ENCODE measurements at places on chromosomes 13 and 19.

- DNase-seq = peak; percentile 26
Observed at GRCh38 chr13:52849291-52850071, 1.0 kb upstream of the PCDH8 start.

DNA sequence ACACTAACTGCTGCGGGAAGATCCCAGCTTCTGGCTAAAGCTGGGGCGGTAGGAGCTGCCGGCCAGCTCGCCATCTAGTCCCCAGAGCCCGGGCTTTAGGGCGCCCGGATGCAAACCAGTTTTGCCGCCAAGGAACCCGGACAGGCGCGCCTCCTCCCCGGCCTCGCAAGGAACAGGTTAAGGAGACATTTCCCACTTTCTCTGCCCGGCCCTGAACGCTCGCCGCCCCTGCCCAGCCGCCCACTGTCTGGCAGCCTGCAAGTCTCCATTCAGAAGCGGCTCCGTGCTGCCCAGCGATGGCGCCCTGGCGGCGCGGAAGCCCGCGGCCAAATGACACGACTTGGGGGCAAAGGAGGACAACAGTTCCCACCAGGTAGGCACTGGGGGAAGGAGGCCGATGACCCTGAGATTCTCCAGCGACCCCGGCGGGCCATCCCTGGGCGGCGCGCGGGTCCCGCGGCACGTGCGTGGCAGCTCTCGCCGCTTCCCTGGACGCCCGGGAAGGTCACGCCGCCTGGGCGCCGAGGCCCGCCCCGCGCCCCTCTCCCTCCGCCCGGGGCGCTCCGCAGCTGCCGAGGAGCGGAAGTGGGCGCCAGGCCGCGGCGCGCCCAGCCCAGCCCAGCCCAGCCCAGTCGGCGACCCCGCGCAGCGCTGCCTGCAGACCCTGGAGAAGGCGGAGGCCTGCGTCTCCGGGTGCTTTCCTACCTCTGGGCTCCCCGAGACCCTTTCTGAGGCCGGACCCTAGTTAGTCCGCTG is 42.2 kb upstream of the HNRNPA1L2 start:
- DNase-seq = peak; percentile 41

DNA sequence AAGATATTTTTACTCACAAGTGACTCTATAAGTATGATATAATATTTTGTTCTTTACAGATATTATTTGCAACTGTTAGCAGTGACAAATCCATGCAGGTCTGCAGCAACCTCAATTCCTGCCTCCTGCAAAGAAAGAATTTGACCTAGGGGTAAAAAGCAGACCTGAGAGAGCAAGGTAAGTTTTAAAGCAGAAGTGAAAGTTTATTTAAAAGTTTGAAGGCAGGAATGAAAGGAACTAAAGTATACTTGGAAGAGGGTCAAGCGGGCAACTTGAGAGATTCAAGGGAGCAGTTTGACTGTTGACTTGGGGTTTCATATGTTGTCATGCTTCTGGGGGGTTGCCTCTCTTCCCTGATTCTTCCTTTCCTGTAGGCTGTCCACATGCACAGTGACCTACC is 520.1 kb upstream of the PCDH20 start:
- no peak for DNase-seq

DNA sequence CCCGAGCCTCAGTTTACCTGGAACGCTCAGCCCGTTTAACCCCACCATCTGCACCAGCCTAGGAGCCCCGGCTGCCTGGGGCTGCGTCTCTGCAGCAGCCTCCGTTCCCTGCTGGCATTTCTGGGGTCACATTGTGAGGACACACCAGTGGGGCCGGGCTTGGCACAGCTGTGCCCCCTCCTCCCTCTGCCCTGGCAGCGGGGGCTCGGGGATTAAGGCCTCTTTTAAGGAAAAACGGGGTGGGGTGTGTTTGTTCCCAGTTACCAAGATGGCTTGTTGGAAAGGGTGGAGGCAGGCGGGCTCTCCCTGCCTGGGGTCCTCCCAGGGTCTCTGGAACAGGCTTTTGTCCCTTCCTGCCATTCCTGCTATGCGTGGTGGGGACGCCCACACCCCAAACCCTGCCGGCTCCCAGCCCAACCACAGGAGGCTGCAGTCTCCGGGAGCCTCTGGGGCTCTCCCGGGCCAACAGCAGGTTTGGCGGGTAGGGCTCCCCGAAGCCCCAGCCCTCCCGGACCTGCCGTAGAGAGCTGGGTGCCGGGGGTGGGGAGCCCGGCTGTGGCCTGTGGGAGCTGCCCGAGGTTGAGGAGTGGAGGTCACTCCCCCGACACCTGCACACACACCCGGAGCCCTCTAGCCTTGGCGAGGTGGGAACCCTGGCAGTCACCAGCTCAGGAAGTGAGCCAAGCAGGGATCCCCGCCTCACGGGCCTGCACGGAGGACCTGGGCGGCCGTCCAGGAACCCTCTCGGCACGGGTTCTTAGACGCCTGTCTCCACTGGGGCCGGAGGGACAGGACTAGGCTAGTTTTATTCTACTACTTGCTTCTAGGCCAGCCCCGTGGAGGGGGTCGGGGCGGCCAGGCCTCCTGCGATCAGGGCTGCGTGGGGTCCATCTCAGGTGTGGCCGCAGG is 36.9 kb downstream of the GADD45B start:
- no peak for DNase-seq

GRCh38 chr19:44570984-44571684 is 41.7 kb upstream of the CEACAM20 start:
- peak; percentile 87 for DNase-seq

DNA sequence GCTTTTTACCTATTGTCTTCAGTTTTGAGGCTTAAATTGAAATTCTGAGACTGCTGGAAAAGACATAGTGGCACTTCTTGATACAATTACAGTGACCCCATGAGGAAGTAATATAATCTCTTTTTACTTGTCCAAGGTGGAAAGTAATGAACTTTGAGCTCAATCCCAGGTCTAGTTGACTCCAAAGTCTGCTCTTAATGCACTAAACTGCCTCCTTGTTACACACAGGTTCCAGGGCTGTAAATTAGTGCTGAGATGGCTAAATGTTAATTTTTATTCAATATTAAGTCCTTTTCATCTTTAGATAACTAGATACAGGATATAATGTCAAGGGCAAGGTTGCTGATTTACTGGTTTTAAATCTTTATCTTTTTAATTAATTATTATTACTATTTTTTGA is 2.5 kb downstream of the NUDT15 start:
- no peak for DNase-seq

GRCh38 chr19:17655751-17656472 is 32.2 kb downstream of the UNC13A start:
- no peak for DNase-seq

GRCh38 chr19:18761531-18762110 is 29.5 kb downstream of the COMP start:
- no peak for DNase-seq

- DNase-seq = peak; percentile 84
Observed at GRCh38 chr19:30784850-30785457, 412.8 kb downstream of the ZNF536 start.

GRCh38 chr19:40622773-40623075 is 21.6 kb downstream of the LTBP4 start:
- no peak for DNase-seq

GRCh38 chr19:12721656-12722565 is 1.8 kb downstream of the TNPO2 start:
- DNase-seq = peak; percentile 90

DNA sequence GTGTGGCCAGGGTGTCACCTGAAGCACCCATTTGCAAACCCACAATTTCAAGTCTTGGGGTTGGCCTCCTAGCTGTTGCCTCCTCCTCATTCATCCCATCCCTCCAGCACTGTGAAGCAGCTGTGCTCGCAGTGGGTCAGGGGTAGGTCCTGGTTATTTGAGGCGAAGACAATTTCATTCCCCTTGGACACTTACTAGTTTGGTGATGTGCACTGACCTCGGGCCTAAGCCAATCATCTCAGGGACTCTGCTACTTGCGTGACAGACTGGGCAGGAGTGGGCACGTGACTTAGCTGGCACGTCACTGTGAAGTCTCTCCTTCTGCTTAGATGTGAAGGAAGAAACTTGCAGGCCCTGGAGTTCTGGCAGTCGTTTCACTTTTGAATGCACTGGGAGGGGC is 3.5 kb upstream of the ATP11A start:
- DNase-seq = no peak

DNA sequence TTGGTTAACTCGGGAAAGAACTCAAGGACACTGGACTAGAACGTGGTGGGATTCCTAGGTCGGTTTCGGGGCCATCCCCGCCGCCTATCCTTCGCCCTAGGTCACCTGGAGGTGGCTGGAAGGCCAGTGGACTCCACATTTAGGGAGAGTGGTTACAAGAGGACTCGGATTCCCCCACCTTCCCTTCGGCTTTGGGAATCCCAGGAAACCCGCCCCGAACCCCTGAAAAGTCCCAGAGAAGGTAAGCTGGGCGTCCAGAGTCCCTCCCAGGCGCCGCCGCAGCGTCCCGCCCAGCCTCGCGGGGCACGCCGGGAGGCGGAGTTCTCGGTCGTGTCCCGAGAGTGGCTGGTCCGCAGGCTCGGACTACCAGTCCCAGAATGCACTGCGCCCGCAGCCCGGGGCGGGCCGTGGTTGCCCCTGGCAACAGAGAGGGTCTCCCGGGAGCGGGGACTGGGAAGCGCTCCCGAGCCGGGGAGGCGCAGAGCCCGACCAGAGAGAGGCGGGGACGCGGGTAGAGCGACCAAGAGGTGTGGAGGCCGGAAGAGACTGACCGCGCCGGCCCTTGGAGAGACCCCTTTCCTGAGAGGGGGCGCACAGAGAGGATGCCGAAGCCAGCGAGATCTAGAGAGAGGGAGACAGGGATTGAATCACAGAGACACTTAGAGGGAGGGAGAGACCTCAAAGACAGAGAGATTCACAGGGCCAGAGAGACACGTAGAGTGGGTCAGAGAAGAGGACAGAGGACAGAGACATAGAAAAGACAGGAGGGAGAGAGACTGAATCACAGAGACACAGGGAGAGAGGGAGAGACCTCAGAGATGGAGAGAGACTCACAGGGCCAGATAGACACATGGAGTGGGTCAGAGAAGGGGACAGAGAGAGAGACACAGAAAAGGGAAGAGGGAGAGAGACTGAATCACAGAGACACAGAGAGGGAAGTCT is 2.6 kb upstream of the PRKCG start:
- peak; percentile 98 for DNase-seq

DNA sequence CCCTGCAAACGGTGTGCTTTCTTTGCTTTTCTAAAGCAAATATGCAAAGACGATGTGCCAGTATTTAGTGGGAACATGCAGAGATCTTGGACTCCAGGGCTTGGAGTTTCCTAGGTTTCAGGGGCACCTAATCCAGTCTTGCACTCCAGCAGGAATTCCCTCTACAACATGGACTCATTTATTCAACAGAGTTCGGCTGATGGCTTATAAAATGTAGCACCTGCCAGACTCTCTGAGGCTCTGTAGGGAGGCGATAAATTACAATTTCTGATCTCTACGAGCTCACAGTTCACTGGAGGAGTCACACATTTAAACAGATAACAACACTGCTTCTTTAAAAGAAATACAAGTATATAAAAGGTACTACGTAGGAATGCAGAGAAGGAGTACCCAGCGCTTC is 143.7 kb downstream of the FGF9 start:
- DNase-seq = no peak

DNA sequence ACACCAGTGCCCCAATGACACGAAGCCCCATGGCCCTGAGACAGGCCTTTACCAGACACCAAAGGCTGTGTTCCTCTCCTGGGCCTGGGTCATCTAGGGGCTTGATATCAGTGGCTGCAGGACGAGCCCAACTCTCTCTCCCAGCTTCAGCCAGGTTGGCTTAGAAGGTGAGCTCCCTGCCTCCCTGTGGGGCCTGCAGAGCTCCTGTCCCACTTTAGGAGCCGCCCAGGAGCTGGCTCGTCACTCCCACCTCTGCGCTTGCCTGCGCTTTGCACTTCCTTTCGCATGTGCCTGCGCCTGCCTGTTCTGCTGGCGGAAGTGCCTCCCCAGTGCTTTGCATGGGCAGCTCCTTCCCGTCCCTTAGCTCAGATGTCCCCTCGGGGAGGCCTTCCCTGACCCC is 4.9 kb downstream of the CALM3 start:
- no peak for DNase-seq

GRCh38 chr13:77861741-77862140 is 56.9 kb downstream of the EDNRB start:
- DNase-seq = no peak

GRCh38 chr19:54560881-54561385 is 12.7 kb upstream of the LILRA2 start:
- DNase-seq = no peak

GRCh38 chr19:16001481-16002312 is 52.9 kb downstream of the OR10H4 start:
- DNase-seq = no peak

- peak; percentile 61 for DNase-seq
Observed at GRCh38 chr13:106036870-106037269, 498.6 kb downstream of the EFNB2 start.

GRCh38 chr19:49518033-49518432 is 5.6 kb downstream of the FCGRT start:
- DNase-seq = no peak

GRCh38 chr13:44816701-44817100 is 172.6 kb downstream of the NUFIP1 start:
- DNase-seq = no peak

GRCh38 chr13:23440821-23441618 is 7.5 kb upstream of the SACS start:
- no peak for DNase-seq

DNA sequence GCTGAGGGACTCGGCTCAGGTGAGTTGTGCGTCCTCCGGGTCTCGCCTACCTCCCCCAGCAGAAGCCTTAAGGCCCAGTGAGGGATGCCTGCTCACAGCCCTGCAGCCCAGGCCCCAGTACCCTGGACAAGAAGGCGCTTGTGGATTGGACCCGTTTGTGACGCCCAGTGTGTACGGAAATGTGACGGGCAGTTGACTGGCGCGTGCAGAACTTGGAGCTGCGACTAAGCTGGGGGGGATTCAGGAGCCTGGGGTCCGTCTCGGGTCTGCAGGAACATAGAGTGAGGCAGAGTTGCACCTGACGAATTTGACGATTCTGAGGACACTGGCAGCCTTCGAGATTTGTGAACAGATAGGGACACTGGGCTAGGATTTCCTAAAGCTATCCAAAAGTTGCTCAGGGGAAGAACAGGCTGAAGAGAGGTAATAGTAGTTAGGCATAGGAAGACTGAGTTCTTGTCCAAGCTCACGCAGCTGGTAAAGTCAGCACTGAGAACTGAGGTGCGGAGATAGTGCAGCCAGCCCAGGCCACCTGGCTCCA is 519 bp downstream of the ZNF551 start:
- no peak for DNase-seq

DNA sequence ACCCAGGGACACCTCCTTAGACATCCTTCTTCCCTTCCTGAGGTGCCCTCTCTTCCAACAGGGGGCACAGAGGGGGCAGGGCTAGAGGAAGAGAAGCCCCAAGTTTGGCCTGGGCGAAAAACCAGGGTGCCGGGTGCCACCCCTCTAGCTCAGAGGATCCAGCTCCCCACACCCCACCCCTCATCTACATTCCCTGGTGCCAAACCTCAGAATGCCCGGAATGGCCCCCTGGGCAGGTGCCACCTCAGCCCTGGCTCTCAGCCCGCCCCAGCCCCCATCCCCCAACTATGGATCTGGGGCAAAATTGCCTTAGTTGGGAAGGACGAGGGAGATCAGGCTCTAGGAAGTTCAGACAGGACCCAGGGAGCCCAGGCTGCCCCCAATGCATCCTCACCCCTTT is 2.0 kb downstream of the CNN1 start:
- no peak for DNase-seq

GRCh38 chr19:30512176-30513081 is 140.2 kb downstream of the ZNF536 start:
- no peak for DNase-seq

All from mesendoderm (in vitro differentiated cells).